ENCODE measurements at places on chromosomes 16 and 17. TPM values are rescaled to one million over a fixed set of nuclear protein-coding genes. Genes with fewer than 3 reads are reported as not detected.

GRCh38 chr16:51755039-51755501, 604.0 kb upstream of the SALL1 start:
- no peak for DNase-seq

DNA sequence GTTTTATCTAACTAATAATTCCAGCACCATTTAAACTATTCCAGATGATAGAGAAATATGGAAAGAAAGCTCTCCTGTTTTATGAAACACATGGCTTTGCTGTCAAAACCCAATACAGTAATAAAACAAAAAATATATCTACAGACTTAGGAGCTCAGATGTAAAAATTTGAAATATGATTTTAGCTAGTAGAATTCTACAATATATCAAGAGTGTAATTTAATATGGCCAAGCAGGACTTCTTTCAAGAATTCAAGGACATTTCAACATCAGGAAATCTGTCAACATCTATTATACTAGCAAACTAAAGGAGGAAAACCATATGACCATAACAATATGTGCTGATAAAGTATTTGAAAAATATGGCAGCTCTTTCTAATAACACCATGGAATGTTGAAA, 57.5 kb downstream of the CCDC182 start:
- DNase-seq, result no peak

- DNase-seq, result no peak
These were observed 15.3 kb upstream of the RPTOR start for GRCh38 chr17:80529104-80529903.

The MYOCD gene
- total RNA-seq, result 37.3 TPM

The DPEP2 gene
- total RNA-seq, result 3.4 TPM

DNA sequence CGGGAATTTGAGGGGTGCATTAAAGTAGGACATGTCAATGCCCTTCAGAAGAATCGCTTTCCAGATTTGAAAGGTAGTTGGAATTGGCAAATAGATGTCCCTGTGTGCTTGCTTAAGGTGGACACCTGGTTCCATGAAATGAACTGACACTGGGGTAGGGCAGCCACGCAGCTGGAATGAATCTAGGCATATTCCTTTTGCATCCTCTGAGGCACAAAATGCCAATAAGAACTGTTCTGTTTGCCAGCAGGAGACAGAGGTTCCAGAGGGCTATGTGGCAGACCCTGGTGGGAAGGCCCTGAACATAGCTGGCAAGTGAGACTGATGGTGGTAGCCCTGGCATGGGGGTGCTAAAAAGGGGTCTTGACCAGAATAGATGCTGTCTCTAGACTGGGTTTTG, 61.5 kb downstream of the SLC6A2 start:
- DNase-seq, result no peak

DNA sequence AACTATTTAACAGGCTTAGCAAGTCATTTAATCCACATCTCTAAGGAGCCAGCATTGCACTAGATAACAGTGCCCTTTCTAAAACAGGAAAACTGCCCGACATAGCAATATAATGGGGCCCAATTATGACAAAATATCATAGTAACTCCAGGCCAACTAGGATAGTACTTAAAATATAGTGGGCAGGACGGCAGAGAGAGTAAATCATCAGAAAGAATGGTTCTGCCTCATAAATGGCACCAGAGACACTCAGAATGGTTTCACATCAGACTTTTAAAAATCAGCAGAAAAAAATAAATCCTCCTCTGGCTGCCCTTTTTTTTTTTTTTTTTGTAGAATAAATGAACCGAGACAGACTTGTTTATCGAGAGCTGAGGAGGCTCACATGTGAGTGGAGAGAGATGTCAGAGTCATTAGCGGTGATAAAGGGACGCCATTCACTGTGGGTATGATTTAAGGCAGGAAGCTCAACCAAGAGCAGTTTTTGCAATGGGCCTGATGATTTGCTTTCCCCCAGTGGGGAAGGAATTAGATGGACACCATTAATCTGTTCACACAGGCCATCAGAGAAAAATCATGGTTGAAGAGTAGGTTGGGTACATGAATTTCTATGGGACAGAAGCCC, 62.6 kb downstream of the CPPED1 start:
- no peak for DNase-seq

DNA sequence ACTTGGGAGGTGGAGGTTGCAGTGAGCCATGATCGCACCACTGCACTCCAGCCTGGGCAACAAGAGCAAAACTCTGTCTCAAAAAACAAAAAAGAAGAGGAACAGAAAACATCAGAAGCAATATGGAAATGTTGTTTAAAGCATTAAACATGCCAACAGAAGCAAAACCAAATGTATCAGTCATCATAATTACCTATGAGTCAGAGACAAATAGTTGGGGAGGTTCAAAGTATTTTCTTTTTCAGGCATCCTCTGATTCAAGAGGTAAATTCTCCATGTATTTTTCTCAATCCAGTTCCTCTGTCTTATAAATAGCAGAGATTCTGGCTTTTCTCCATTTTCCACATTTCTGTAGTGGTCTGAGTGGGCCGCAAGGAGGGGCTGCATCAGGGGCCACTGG, 2.1 kb upstream of the TM4SF5 start:
- no peak for DNase-seq

- no peak for DNase-seq
These were observed 4.7 kb upstream of the PRKAR1A start for GRCh38 chr17:68507576-68507975.

The SPATA2L gene
- 29.6 TPM for total RNA-seq

DNA sequence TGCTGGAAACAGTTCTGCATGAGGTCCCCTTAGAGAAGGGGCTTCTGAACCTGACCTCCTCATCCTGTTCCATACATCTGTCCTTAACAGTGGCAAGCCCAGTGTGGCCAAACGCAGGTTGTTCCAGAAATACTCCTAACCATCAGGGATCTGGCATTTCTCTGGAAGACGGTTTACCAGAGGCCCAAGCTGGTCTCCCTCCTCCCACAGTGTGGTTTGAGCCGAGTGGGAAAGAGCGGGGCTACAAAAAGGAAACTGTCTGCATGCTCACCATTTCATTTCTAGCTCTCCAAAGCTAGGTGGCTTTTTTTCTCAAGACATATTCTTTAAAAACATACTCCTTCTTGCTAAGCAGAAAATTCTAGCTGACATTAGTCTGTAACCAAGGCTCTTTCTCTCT, 6.0 kb downstream of the MXRA7 start:
- DNase-seq, result no peak

GRCh38 chr16:49281480-49281842, at the start of gene CBLN1:
TSS of gene CBLN1 (minus strand) at chr16:49281838. CDS start at chr16:49281465, 373 bp downstream.
- DNase-seq, result no peak

The RNF222 gene
- total RNA-seq, result not detected

DNA sequence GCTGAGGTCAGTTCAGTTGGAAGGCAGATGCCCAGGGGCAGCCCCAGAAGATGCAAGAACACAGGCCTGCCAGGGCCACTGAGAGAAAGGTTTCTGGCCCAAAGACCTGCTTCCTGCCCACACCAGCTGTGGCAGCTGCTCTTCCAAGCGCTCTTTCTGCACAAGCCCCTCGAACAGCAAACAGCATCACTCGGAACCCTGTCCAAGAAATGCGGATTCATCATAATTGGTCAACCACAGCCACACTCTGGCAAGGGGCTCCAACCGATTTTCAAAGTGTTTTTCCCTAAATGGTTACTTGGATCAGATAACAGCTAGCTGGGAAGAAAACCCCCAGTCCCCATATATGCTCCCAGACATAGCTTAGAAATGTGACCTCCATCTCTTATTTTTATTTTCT, 71.1 kb upstream of the DNAH17 start:
- no peak for DNase-seq

GRCh38 chr16:68893710-68894705, 50.7 kb downstream of the TANGO6 start:
- DNase-seq, result no peak

DNA sequence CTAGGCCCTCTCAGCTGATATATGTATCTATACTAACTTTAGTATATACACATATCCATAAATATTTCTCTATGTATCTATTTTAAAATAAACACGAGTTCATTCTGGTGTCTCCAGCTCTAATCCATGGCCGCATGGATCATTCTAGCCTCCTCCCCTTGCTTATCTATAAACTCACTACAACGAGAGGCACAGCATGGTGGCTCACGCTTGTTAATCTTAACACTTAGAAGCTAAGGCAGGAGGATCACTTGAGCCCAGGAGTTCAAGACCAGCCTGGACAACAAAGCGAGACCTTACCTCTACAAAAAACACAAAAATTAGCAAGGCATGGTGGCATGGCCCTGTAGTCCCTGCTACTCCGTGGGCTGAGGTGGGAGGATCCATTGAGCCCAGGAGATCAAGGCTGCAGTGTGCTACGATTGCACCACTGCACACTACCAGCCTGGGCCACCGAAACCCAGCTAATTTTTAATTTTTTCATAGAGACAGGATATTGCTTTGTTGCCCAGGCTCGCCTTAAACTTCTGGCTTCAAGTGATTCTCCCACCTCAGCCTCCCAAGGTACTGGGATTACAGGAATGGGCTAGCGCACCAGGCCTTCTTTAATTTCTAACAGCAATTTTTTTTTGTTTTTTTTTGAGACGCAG, 3.9 kb upstream of the ZNF207 start:
- DNase-seq, result no peak

DNA sequence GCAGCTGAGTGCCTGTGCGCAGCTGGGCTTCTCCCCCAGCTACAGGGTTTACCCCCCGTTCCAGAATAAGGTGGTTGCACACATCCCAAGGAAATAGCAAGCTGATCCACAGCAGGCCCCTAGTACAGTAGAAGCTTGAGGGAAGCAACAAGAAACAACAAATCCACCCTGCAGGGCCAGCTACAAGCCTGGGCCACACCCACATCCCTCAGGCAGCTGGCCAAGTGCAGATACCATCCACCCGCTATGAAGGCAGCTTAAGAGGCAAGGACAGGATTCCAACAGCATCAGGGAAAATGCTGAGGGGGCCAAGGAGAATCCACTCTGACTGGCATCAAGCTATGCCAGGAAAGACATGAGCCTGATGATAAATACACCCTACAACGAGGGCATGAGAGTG, 66.9 kb upstream of the RCVRN start:
- no peak for DNase-seq

The TNFRSF12A gene
- 98.1 TPM for total RNA-seq

DNA sequence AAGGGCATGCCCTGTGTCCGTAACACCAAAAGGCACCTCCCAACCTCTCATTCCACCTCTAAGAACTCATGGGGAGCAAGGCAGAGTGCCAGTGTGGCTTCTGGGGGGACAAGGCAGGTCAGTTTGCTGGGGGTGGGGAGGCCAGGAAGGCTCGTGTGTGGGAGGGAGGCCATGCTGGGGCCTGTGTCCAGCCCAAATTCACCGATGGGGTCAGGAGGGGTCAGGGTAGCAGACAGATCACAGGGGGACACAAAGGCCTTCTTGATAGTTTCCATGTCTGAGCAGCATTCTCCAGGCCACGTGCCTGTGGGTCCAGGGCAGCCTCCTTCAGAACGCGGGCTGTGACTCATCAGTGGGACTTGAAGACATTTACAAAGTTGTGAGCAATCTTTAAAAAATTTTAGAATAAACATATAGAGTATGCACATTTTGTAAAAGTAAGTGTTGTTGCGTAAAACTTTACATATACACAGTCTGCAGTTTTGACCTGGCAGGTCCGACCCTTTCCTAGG, 20.9 kb downstream of the SPACA3 start:
- DNase-seq, result peak; percentile 21

DNA sequence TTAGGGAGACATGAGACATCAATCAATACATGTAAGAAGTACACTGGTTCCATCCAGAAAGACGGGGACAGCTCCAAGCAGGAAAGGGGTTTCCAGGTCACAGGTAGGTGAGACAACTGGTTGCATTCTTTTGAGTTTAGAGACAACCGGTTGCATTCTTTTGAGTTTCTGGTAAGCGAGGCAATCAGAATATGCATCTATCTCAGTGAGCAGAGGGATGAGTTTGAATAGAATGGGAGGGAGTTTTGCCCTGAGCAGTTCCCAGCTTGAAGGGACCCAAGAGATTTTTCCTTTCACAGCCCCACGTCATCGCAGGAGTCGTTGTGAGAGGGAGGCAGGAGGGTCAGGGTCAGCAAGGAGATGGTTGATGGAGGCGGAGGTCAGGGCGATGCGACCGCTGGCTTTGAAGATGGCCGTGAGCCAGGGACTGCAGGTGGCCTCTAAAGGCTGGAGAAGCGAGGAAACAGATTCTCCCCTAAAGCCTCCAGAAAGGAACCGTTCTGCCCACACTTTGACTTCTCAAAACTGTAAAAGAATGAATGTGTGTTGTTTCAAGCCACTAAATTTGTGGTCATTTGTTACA, 36.5 kb downstream of the IRF8 start:
- no peak for DNase-seq

The GUCY2D gene
- 0.63 TPM for total RNA-seq

- no peak for DNase-seq
These were observed 2.2 kb upstream of the KRTAP9-3 start for GRCh38 chr17:41230094-41230493.

- DNase-seq, result peak; percentile 11
These were observed 13.3 kb upstream of the RBBP6 start for GRCh38 chr16:24525970-24526559.

DNA sequence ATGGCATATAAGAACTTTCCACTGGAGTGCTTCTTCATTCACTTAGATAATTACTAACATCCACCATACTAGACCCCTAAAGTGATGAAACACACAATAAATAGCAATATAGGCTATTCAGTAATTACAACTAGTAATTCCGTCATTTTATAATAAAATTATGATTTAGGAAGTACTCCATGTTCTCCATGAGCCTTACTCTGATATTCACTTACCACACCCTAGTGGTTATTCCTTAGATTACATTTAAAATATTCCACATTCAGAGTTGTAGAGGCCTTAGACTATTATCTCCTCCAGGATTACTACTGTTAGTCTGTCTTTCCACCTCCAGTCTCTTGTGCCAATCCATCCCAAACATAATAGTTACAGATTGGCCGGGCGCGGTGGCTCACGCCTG, 62.4 kb downstream of the STH start:
- no peak for DNase-seq

DNA sequence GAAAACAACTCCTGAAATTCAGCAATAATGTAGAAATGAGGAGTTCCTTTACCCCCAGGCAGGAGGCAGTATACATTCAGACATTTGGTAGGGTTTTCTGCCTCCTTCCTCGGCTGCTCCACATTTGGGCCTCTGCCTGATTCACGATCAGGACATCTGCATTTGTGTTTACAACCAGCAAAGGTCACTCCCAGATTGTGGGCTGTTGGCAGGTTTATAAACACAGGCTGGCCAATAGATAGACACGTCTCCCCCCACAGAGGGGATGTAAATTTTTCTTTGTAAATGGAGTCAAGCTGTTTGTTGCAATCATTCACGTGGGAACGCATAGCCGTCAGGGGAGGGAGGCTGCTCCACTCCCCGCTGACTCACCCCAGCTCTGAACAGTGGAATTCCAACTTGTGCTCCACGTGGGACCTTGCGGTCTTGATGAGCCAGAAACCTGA, 252.1 kb upstream of the N4BP1 start:
- no peak for DNase-seq

The TP53TG3C gene
- total RNA-seq, result not detected

- no peak for DNase-seq
These were observed 11.8 kb upstream of the SKAP1 start for GRCh38 chr17:48441862-48442261.
